GM23248 (cell line): ENCODE measurements at places on chromosomes 3 and 15. TPM values are rescaled to one million over a fixed set of nuclear protein-coding genes. Genes with fewer than 3 reads are reported as not detected.

GRCh38 chr3:186746008-186746407, 28.8 kb downstream of the KNG1 start:
- H3K27me3 ChIP-seq, result no peaks in the 10 kb centered on the region
- DNase-seq, result peak; percentile 75
- H3K4me1 ChIP-seq, result 0 out of 2 replicates have a peak, but pooled peaks cover 9% of the 10 kb centered on the region
- H3K4me3 ChIP-seq, result no peak overlapping the region
- H3K36me3 ChIP-seq, result no peaks in the 10 kb centered on the region

- no peaks in the 10 kb centered on the region for H3K4me1 ChIP-seq
- H3K27me3 ChIP-seq, result peaks cover 3% of the 10 kb centered on the region; the same call in 1 of the 2 replicates
- no peak for DNase-seq
- H3K36me3 ChIP-seq, result no peaks in the 10 kb centered on the region
- H3K4me3 ChIP-seq, result no peak overlapping the region
Measured at GRCh38 chr15:29133321-29133720, 136.3 kb downstream of the NSMCE3 start.

- no peak overlapping the region for H3K27ac ChIP-seq
- no peak for DNase-seq
- H3K4me3 ChIP-seq, result no peak overlapping the region
Measured at GRCh38 chr3:62832553-62832952, 42.7 kb downstream of the CADPS start.

- no peak for DNase-seq
- H3K4me3 ChIP-seq, result no peak overlapping the region
- H3K36me3 ChIP-seq, result no peaks in the 10 kb centered on the region
Measured at GRCh38 chr15:93359425-93360131, 270.6 kb upstream of the RGMA start.

DNA sequence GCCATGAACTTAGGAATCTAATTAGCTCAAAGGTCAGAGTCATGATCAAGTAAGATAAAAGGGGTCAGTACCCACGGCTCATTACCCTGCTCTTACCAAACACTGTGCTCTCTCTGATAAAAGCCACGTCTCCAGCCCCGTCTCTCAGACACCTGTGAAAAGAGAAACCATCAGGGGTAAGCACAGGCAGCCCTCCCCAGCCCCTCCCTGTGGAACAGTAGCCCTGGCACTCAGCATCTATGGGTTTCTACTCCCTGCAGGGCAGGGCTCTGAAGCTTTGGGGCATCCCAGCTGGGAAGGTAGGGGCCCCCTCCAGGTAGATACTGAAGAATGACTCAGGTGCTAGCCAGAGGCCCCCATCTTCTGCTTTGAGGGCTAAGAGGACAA, 10.5 kb downstream of the LTF start:
- DNase-seq, result no peak
- H3K4me3 ChIP-seq, result no peak overlapping the region
- H3K27ac ChIP-seq, result no peak overlapping the region
- H3K27me3 ChIP-seq, result peaks cover 67% of the 10 kb centered on the region

DNA sequence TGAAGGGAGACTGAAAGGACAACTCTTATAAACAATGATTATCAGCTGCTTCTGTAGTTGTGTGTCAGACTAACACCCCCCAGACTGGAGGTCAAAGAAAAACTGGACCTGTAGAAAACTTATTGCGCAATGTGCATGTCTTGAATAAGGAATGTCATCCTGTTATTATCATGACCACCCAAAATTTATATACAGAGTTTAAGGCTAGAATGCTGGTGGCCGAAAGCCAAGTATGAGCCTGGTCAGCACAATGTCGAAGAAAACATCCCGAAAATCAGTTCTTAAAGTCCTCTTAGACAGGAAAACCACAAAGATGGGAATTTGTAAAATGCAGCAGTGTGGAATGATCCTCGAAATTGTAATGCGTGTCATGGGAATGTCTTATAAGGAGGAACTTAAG, 29.3 kb downstream of the RFTN1 start:
- no peaks in the 10 kb centered on the region for H3K27me3 ChIP-seq
- peak overlapping the region; percentile 17 for H3K4me3 ChIP-seq
- peak; percentile 95 for DNase-seq
- peaks cover 62% of the 10 kb centered on the region for H3K4me1 ChIP-seq
- H3K36me3 ChIP-seq, result peaks cover 4% of the 10 kb centered on the region; the same call in 1 of the 2 replicates
- H3K27ac ChIP-seq, result peak overlapping the region; percentile 66

CD200 gene
- 0.76 TPM in 1 of 2 replicates, not detected in the other for total RNA-seq

DNA sequence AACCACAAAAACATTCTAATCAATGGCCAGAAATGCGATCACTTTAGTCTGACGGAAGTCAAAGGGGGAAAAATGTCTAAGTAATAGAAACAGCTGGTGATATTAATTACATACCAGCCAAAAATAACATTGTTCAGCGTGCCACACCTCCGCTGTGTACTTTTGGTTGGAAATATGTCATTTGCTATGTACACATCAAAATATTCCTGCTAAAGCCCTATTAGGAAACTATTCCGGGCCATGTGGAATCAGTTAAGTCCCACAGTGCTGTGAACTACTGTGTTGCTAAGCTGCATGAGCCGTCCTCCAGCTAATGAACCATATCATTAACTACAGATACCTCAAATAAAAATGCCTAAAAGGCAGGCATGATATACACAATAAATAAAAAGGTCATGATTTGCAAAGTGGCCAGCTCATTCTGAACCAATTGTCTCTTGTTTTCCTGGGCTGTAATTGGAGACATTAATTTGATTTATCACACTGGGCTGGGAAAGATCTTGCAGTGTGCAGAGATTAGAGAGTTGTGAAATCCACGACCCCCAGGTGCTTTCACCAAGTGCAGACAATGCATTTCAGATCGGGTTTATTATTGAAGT, 200.5 kb upstream of the LRTM1 start:
- H3K4me1 ChIP-seq, result peaks cover 13% of the 10 kb centered on the region
- peak; percentile 82 for DNase-seq
- H3K27me3 ChIP-seq, result no peaks in the 10 kb centered on the region
- H3K4me3 ChIP-seq, result peak overlapping the region; percentile 30

DNA sequence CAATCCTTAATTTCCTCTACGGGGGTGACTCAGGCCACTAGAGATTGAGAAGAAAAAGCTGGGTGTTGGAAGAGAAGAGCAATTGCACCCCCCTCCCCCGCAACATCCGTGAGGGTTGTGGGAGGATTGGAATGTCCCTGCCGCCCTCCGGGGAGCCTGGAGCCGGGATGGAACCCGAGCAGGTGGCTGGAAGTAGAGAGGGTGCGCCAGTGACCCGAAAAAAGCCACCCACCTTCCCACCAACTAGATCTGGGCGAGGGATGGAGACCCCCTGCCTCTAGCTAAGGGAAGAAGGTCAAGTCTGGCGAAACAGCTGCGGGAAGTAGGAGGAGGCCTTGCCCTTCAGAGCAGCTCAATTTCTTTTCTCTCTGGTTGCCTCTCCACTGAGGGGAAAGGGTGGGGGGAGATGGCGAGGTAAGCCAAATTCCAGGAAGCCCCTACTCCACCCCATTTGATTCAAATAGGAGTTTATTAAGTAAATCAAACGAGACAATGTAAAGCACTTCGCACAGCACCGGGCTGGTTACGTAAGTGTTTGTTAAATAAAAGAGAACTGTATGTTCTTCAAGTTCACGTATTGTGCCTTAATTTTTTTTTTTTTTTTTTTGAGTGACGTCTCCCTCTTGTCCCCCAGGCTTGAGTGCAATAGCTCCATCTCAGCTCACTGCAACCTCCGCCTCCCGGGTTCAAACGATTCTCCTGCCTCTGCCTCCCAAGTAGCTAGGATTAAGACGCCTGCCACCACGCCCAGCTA, 1.1 kb upstream of the WWTR1 start:
- peaks cover 24% of the 10 kb centered on the region for H3K4me1 ChIP-seq
- no peak for DNase-seq
- H3K27me3 ChIP-seq, result no peaks in the 10 kb centered on the region
- H3K27ac ChIP-seq, result peak overlapping the region; percentile 87
- H3K4me3 ChIP-seq, result peak overlapping the region; percentile 96

GABRB3 gene
- total RNA-seq, result not detected in 2 replicates

DNA sequence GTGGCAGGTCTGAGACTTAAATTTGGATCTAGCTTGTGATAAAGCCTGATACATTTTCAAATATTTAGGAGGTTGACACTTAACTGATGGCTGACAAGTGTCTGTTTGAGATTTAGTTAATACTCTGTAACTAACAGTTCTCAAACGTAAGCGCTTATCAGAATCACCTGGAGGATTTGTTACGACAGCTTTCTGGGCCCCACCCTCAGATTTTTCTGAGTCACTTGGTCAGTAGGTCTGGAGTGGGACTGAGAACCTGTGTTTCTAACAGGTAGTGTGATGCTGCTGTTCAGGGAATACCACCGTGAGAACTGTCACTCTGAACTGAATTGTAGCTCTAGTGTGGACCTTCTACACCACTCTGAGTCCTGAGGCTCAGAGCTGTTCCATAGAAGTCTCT, 85.5 kb downstream of the CEMIP start:
- peaks cover 20% of the 10 kb centered on the region for H3K36me3 ChIP-seq
- no peak for DNase-seq
- H3K4me3 ChIP-seq, result no peak overlapping the region

GRCh38 chr3:146469150-146470017, at the start of gene PLSCR2:
Gene PLSCR2, minus strand, starts transcription at chr3:146469561. Its CDS starts 9,657 bp downstream, at chr3:146459904.
- peak within 1 kb of the TSS; percentile 66 for H3K4me3 ChIP-seq
- H3K27me3 ChIP-seq, result 0 out of 2 replicates have a peak, but pooled peaks cover under 1% of the 10 kb centered on the region
- H3K4me1 ChIP-seq, result peaks cover 20% of the 10 kb centered on the region
- peak; percentile 30 for DNase-seq
- no peak within 1 kb of the TSS for H3K27ac ChIP-seq

GOLGA6A gene
- total RNA-seq, result not detected in 2 replicates

GRCh38 chr15:56126409-56126808, 117.3 kb downstream of the RFX7 start:
- no peak overlapping the region for H3K4me3 ChIP-seq
- no peaks in the 10 kb centered on the region for H3K27me3 ChIP-seq
- no peak overlapping the region for H3K27ac ChIP-seq

GRCh38 chr3:99872923-99873254, 55.2 kb downstream of the CMSS1 start:
- peak overlapping the region; percentile 91 for H3K27ac ChIP-seq
- no peaks in the 10 kb centered on the region for H3K27me3 ChIP-seq
- peaks cover 71% of the 10 kb centered on the region for H3K4me1 ChIP-seq
- DNase-seq, result peak; percentile 37
- peaks cover 25% of the 10 kb centered on the region for H3K36me3 ChIP-seq

DNA sequence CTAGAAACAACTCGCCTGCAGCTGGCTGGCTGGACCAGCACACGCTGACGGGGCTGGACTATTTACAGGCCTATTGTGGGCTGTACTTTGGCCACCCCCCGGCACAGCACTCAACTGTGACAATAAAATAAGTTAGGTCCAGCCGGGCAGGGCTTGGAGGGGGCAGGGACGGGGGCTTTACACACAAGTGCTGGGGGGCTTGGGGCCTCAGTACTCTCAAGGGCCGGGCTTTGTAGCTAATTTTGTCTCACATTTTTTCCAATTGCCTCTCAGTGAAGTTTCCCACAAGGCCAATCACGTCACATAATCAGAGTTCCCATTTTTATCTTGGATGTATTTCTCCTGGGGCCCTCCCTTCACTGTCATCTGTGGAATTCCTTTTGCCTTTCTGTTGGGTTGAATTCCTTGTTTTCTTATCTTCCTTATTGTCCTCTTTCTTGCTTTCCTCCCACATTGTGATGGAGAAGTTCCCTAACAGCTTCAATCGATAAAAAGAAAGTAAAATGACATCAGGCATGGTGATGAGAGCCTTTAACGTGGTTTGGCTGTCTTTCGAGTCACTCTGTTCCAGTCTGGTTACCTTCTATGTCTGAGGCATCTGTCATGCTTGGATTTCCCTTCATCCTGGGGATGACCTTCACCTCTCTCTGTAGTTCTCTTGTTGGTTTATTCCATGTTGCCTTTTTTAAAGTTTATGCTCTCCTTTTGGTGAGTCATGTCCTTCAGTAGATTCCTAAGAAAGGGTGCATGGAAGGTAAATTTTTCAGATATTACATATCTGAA, 44.1 kb upstream of the CMTM7 start:
- H3K27me3 ChIP-seq, result peaks cover 26% of the 10 kb centered on the region
- DNase-seq, result no peak
- no peaks in the 10 kb centered on the region for H3K36me3 ChIP-seq
- no peaks in the 10 kb centered on the region for H3K4me1 ChIP-seq
- H3K4me3 ChIP-seq, result no peak overlapping the region

- DNase-seq, result no peak
- no peak overlapping the region for H3K4me3 ChIP-seq
- H3K27ac ChIP-seq, result no peak overlapping the region
- H3K4me1 ChIP-seq, result no peaks in the 10 kb centered on the region
Measured at GRCh38 chr3:17911986-17912760, 169.7 kb upstream of the TBC1D5 start.

LDHAL6B gene
- not detected in 2 replicates for total RNA-seq

AADAC gene
- not detected in 2 replicates for total RNA-seq

UBXN7 gene
- total RNA-seq, result 13.9 and 19.1 TPM in 2 replicates

DNA sequence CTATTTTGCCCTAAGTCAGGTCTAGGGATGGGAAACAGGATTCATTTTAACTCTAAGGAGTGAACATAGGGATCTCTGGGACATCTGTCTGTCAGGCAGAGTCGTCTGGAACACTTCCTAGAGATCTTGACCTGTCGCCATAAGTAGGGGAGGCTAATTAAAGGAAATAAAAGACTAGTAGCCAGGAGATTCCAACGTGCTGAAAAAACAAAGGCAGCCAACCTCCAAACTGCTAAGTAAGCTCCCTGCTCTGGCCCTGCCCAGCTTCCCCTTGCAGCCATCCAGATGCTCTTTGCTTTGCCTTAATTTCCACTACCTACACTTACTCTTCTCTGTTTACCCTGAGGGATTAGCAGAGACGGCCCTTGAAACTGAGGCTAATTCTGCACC, 18.4 kb upstream of the TSEN2 start:
- no peak for DNase-seq
- H3K4me1 ChIP-seq, result no peaks in the 10 kb centered on the region
- no peaks in the 10 kb centered on the region for H3K36me3 ChIP-seq
- no peak overlapping the region for H3K4me3 ChIP-seq
- no peaks in the 10 kb centered on the region for H3K27me3 ChIP-seq
- no peak overlapping the region for H3K27ac ChIP-seq
